Neural progenitor cell (in vitro differentiated cells): ENCODE measurements at places on chromosomes 4 and X.

GRCh38 chr4:38179690-38180377, 219.6 kb downstream of the PTTG2 start:
- peak; percentile 75 for DNase-seq

DNA sequence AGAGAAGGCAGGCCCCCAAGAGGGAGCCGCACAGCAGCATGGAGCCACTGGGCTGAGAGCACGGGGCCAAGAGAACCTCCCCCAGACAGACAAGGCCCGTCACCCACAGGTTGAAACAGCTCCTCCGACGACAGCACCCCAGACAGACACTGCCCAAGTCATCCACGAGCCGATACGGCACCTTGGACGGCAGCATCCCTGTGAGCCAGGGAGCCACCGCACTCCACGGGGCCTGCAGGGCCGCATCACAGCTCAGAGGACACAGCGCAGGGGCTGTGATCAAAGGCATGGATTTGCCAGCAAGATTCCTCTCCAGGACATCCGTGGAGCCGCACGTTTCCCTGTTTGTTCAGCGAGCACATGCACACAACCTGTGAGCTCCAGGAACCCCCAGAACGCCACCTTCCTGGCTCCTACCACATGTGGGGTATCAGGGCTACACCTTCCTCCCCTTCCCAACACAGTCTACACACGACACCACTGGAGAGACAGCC, 3.9 kb downstream of the CTBP1 start:
- no peak for DNase-seq

GRCh38 chr4:8352368-8353157, 83.0 kb downstream of the HTRA3 start:
- DNase-seq: no peak

GRCh38 chrX:65528705-65529340, 5.8 kb downstream of the LAS1L start:
- peak; percentile 50 for DNase-seq

DNA sequence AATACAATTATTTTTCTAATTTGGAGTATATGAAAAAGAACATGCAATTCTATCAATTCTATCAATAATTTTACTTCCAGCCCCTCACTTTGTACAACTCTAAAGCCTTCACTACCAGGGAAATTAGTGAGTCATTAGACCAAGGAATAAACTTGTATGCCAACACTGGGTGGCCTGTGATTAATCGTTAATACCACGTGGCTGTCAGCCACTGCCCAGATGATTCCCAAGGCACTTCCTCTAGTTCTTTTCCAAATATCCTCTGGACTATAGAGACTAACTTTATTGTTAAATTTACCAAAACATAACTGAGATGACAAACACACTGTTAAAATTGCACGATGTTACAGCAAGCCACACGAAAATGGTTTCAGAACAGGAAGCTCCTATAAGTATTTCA, 45.7 kb downstream of the MID1 start:
- DNase-seq: no peak

DNA sequence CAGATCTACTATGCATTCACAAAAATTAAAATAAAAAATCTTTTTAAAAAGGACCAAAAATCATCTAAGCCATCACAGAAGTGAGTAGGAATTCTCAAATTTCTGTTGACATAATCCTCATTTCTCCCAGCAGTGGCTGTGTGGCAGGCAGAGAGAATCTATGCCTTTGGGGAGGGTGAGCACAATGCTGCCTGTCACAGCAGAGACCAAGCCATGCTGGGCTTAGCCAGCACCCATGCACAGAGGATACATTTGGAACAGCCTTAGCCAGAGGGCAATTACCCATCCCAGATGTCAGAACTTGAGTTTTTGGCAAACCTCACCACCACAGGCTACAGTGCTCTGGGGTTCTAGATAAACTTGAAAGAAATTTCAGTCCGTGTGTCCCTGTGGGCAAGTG, 1274.8 kb upstream of the ADGRL3 start:
- DNase-seq: no peak

DNA sequence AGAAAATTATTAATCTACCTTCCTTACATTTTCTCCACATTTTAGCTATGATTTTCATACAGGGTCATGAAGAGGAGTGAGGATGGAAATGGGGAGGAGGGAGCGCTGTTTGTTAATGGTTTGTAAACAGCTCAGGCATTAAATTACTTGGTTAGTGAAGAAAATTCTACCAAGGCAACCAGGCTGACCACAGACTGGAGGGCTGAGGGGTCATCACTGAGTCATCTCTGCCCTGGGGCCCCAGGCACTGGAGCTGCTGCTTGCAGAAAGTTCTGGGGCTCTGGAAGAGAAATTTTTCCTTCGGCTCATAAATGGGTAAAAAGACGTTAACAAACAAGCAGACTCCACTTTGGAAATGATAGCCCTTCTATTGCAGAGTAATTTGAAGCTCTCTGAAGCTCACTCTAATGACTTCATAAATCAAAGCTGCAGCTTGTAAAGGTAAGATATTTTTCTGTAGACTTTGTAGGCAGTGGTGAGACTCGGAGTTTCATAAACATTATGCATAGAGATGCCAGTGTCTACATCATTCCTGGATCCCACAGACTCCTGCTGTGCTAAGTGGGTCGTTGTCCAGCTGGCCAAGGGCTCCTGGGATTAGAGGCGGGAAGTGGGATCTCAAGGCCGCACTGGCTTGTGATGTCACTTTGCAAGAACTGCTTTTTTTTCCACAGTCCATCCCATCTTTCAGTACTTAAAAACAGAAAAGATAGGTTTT, 159.6 kb downstream of the PTTG2 start:
- DNase-seq: no peak
